ENCODE measurements at places on chromosomes 5 and 9.

GRCh38 chr5:113038714-113039113 lies 62.1 kb downstream of the DCP2 start:
- no peak for DNase-seq

- DNase-seq = no peak
Measured at GRCh38 chr9:97807681-97808080, 45.3 kb upstream of the FOXE1 start.

- DNase-seq = no peak
Measured at GRCh38 chr5:116575326-116576052, 866 bp upstream of the SEMA6A start.

DNA sequence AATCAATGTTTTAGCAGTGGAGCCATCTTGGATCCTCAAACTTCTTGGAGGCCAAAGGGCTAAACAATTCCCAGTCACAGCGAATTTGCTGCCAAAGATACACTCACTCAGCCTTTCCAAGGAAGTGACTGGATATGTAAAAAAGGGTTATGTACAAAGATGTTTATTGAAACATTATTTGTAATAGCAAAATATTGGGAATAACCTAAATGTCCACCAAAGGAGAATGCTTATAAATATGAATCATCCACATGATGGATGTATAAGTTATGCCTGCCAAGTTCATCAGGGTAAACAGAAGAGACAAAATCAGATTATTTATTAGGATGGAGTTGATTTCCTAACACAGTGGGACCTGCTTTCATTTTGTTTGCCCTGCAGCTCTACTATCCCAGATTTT lies 145.2 kb upstream of the ABCA1 start:
- DNase-seq = no peak

Measured in CD4-positive, alpha-beta T cell treated with Interferon gamma for 1 hour (primary cell).